ENCODE measurements at places on chromosomes 4 and X.

DNA sequence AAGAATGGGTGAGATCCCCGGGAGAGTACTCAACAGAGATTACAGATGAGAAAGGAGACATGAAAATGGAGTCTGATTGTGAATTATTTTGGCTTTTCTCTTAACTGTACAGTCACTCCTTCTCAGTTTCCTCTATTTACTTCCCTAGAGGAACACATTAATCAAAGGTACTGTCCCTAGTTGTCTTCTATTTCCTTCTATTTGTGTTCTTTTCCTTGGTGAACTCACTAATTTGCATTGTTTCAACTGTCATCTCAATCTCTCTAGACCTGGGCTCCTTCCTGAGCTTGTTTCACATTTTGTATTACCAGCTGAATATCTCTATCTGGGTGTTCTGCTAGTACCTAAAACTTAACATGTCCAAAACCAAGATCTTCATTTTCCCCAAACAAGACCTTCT is 59.8 kb downstream of the ABCB7 start:
- DNase-seq, result no peak

- DNase-seq, result no peak
Observed at GRCh38 chr4:123825596-123826291, 429.1 kb downstream of the SPRY1 start.

DNA sequence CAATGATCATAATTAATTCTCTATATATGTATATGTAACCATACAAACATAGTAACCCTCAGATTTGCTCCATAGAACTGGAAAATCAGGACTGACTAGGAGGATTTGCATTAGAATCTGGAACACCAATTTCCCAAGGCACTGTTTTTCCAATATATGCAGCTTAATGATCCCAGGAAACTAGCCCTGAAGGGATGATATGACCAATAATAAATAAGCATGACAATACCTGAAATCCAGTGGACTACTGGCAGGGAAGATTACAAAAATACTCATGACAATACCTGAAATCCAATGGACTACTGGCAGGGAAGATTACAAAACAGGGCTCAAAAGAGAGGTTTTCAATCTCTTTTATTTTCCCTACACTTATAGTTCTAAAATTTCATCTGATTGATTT is 98.4 kb downstream of the PCDH7 start:
- DNase-seq, result no peak

GRCh38 chr4:57117491-57117890 is 7.3 kb upstream of the IGFBP7 start:
- DNase-seq, result no peak

DNA sequence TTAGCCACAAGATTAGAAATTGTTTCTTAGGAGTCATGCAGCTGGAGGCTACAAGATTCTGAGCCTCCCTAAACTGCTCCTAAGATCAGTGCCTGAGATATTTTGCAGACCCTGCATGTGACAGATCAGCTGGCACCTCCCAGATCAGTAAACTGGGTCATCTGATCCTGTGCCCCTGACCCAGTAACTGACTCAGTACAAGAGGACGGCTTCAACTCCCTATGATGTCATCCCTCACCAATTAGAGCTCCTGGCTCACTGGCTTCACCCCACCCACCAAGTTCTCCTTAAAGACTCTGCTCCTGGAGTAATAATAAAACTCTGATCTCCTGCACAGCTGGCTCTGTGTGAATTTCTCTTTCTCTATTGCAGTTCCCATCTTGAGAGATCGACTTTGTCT is 45.4 kb upstream of the PNPLA4 start:
- no peak for DNase-seq

DNA sequence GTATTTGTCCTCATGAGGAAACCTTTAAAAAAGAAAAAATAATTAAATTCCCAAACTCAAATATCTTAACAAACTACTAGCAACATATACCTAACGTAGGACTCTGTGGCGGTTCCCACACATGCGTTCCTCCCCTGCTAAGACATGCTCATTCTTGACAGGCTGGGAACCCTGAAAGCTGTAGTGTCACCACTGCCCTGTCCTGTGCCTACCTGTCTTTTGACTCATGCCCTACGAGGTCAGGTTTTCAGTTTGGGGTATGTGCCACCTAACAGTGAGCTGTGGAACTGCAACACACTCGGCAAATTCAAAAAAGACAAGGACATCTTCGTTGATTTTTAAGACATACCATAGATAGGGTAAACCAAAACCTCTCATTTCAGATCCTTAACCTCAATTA is 17.8 kb downstream of the IDS start:
- DNase-seq, result no peak

DNA sequence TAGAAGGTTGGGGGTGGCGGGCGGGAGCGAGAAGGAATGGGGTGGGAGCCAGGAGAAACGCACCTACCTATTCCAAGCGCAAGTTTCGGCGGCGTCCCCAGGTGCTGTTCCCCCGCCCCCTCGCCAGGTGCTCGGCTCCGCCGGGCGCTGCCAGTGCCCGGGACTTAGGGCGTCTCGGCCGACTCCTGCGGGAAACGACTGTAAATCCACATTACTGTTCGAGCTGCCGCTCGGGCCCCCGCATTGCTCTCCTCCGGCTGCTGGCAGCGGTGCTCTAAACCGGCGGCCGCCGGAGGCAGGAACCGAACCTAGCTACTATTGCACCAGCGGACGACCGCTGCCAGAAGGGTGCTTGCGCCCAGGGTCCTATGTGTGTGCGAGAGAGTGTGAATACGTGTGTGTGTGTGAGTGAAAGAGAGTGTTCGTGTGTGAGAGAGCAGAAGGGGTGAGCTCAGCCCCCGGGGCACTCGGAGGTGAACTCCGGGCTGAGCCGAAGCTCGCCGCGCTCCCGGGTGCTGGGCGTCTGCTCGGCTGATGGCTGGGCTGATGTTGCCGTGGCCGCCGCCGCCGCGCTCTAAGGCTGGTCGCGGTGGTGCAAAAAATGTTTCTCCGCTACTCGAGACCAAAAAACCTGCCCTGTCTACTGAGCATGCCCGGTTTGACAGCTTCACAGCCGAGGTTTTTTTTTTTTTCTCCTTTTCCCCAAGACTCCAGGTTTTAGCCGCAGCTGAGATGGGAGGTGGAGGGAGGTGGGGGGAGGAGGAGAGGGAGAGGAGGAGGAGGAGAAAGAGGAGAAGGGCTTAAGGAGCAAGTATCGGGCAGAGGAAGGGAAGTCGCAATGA is 115.7 kb upstream of the TEX13C start:
- no peak for DNase-seq

Data from cortex of kidney (tissue), 1 donor.